Stimulated activated CD8-positive, alpha-beta memory T cell treated with anti-CD3 and anti-CD28 coated beads, Interleukin-7, amount 100 ng/mL, for 24 hours (primary cell): ENCODE measurements at places on chromosomes 1 and 21.

- no peak for DNase-seq
These were observed 17.4 kb upstream of the ENAH start for GRCh38 chr1:225670356-225670755.

DNA sequence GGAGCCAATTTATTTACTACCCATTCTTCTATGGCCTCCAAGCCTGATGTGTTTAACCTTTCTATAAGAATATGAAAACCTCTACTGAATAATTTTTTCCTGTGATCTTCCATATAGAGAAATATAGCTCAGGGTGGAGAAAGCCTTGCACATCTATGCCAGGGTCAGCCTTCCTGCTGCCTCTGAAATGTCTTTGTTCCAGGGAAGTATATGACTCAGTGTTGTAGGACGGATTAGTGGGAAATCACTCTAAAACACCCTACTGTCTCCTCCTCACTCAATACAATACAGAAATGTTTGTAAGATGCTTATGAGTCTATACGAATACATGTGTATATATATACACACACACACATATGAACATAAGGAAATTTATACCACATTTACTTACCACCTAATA, 1044.9 kb downstream of the BRINP3 start:
- no peak for DNase-seq

GRCh38 chr1:78229344-78229743, 183.6 kb downstream of the GIPC2 start:
- DNase-seq, result no peak

- no peak for DNase-seq
These were observed 44.4 kb downstream of the KCNH1 start for GRCh38 chr1:211089536-211089935.

DNA sequence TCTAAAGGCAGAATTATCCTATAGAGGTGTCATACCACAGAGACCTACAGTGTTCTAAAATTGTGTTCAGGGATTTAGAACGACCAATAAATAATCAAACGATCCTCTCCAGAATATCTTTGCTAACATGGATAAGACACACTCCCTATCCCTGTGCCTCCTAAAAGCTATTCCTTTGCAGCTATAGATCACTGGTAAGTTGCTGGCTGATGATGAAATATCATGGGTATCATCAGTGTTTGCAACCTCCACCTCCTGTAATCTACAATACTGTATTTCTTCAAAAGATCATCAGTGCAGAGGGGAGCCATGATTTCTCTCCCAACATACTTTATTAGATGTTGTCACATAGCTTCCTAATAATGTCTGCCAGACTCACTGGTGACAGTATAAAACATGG, 201.9 kb downstream of the NTNG1 start:
- DNase-seq, result no peak

DNA sequence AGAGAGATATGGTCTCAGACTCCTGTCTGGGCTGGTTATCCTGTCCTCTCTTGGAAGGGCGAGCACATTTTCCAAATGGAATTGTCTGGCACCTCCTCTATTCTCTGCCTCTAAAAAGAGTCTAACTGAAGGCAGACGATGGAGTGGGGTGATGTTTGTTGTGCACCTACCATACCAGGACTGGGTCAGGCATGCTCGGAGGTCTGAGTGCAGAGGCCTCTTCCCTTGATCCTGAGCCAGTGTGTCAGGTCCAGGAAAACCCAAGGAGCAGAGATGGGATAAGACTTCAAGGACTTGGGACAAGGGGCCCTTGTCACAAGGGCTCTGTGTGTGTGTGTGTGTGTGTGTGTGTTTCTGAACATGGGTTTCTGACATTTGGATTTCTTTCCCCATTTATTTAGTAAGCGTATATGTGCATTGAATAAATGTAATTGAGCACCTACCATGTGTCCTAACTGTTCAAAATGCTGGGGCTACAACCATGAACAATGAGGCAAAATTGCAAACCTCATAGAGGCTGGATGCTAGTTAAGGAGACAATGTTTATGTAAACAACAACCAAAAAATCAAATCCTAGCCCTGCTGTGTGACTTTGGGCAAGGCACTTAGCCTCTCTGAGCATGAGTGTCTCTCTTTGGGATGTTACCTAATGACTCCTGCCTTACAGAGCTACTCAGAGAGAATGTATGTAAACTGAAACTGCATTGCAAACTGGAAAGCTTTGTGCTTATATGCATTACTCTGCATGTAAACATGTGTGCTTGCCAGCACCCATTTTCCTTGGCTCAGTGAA, 276.3 kb downstream of the FOXD2 start:
- no peak for DNase-seq

- DNase-seq, result no peak
These were observed 812 bp downstream of the NBPF1 start for GRCh38 chr1:16612332-16613172.

GRCh38 chr1:40620150-40620549, 45.3 kb downstream of the RIMS3 start:
- no peak for DNase-seq

DNA sequence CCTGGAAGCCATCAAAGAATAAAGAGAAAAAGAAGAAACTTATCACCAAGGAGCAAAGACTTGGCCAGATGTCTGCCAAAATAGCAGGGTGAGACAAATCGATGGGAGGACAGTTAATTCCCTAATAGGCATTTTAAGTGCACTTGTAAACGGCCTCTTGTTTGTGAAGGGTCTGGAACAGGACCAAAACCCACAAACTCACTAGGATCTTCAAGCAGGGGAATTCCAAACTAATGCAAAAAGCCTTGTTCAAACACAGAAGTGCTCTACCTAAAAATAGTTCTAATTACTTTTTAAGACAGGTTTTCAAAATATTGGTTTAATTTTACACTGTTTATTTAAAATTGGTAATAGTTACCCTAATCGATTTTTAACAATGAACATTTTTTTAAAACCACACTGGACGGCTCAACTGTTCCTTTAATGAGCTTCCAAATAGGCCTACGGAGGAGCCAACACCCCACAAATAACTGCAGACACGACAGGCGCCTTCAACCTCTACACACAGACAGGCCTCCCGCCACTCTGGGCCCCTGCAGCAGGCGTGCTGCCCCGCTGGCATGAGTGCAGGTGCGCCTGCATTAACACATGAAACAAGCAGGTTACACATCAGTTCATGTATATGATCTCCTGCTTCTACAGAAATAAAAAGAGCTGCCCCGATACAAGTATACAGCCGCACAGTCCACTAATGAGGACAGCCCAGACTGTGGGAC, 15.8 kb downstream of the UBE2G2 start:
- DNase-seq, result no peak
